Kidney epithelial cell (primary cell): ENCODE measurements at places on chromosomes 16 and 17. TPM values are rescaled to one million over a fixed set of nuclear protein-coding genes. Genes with fewer than 3 reads are reported as not detected.

The FTO gene
- total RNA-seq: 64.9 and 66.9 TPM in 2 replicates

The HOXB9 gene
- 70.1 and 77.0 TPM in 2 replicates for total RNA-seq

DNA sequence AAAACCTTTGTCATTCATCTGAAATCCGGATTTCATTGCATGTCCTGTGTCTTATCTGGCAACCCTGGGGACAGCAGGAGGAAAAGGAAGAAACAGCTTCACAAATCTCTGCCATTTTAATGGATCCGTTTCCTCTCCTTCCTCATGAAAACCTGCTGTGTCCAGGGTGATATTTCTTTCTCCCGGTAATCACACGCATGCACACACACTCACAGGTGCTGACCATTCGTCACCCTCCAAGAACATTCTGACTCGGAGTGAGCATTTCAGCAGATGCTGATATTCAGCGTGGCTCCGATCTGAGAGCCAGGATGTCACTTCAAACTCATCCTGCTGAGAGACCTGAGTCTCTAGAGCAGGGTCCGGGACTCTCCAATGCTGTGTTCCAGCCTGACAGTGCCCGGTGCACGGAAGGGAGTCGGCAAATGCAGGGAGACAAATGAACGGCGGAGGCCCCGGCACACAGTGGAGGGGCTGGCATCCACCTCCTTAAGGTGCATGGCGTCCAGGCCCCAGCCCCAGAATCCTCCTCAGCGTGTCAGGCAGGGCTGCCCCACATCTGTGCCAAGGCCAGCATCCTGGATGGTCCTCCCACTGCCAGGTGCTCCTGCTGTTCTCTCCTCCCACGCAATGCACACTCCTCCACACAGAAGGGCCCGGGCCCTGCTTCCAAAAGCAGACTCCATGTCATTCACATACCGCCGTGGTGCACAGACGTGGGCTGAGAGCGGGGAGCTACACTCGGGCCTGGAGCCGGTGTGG lies 70.7 kb downstream of the RBFOX3 start:
- DNase-seq: no peak

DNA sequence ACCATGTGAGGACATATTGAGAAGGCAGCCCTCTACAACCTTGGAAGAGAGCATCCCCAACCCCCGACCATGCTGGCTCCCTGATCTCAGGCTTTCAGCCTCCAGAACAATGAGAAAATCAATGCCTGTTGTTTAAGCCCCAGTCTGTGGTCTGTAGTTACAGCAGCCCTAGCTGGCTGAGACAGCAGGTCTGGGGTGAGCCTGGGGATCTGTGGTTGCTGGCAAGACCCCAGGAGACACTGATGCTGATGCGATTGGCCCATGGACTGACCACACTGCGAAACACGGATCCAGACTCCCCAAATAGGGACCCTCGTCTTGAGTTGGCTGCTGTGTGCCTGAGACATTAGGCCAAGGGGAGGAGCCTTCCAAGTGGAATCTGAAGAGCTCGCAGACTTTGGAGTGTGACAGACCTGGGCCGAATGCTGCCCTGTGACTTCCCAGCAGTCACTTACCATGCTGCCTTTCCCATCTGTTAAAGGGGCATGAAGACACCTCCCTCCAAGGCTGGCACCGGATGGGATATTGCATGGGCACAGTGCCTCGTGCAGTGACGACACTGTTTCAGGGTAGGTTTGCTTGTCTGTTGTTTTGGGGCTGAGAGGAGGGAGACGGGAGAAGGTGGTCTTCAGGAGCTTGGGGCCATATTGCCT lies 147.8 kb upstream of the RPL38 start:
- DNase-seq: no peak

DNA sequence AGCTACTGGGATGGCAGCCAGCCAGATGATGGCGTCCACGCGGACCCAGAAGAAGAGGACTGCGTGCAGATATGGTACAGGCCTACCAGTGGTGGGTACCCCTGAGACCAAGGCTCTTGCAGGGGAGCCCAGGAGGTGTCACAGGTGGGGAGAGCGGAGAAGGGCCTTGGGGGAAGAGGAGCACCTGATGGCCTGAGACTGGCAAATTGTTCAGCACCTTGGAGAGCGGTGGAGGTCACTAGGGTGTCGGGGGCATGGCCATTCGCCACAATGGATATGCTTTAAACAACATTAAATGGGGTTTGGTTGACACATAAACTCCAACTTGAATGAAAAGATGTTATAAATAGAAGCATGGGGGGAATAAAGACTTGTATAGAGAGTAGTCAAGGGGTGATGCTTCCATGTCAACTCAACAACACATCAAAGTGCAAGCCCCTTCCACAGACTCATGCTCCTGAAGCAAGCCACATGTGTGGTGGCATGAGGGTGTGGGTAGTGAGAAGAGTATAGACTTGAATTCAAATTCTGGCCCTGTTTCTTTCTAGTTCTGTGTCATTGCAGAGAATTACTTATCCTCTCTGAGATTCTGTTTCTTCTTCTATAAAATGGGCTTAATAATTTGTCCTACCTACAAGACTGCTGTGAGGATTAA lies 22.2 kb downstream of the CLEC19A start:
- DNase-seq: no peak

DNA sequence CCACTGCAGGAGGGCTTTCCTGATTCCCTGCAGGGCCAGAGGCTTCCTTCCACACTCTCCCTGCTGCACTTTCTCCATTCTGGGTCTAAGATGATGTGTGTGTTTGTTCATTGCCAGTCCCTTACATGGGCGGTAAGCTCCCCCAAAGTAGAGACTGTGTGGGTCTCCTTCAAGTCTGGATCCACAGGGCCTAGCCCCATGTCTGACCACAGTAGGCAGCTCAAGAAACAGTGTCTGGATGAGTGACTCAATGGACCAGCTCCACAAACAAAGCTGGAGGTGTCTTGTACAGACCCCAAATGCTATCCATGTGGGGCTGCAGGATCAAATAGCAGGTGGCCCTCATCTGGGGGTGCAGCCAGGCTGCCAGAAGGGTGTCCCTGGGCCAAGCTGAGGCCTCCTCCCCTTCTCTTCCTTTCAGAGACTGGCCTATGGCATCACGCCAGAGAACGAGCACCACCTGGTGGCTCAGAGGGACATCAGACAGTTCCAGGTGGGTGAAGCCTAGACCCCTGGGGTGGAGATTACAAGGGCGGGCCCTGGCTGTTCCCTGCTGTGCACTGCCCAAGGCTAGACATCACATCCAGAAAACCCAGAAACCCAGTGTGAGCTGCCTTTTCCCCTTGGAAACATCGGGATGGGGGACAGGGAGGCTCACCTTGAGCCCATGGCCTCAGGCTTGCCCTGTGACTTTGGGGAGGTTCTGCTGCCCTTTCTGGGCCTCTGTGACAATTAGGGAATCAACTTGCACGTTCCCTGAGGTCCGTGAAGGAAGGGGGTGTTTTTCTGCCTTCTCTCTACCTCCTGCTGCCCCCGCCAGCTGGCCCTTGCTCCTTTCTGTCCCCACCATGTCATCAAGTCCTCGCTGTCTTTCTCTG lies 45.9 kb downstream of the SLC6A2 start:
- DNase-seq: no peak

DNA sequence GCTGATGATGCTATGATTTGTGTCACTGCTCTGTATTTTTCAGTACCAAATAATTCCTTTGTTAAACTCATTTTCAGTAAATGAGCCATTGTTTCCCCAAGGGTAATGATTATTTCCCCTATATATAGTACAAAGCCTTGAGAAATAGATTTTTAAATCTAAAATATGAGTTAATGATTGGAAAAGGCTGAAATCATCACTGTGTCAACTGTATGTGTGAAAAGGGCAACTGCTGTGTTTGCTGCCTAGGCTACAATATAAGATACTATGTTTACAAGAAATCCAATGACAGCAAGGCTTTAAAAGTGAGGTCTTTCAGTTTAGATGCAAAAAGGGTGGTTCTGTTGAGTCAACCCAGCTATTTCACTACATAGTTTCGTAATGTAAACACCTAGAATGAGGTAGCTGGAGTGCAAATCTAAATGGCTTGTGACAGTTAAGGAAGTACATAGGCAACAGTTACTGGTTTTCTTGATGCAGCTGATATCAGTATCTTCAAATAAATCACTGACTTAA lies 15.3 kb downstream of the NLK start:
- DNase-seq: no peak

- DNase-seq: peak; percentile 72
These were observed 117.6 kb downstream of the VPS53 start for GRCh38 chr17:596763-597644.

DNA sequence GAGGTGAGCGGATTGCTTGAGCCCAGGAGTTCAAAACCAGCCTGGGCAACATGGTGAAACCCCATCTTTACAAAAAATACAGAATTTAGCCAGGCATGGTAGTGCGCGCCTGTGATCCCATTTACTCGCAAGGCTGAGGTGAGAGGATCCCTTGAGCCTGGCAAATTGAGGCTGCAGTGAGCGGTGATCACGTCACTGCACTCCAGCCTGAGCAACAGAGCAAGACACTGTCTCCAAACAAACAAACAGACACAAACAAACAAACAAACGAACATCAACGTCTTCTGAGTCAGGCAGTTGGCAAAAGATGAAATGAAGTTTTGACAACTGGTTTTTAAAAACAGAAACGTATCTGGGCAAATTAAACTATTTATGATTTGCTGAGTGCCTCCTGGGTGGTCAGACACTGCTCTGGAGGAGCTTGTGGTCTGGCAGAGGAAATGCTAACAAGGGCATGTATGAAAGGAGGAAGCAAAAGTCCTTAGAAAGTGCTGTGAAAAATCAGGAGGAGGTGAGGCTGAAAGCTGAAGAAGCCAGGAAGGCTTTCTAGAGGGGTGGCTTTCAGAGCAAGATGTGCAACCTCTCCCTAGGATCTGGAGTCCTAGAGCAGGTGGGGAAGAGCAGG lies 10.2 kb upstream of the KRT20 start:
- DNase-seq: no peak
